Activated CD4-positive, alpha-beta T cell treated with anti-CD3 and anti-CD28 coated beads for 24 hours (primary cell): ENCODE measurements at places on chromosomes 2 and 18.

GRCh38 chr2:223759569-223760430, 77.6 kb downstream of the AP1S3 start:
- no peak for DNase-seq

DNA sequence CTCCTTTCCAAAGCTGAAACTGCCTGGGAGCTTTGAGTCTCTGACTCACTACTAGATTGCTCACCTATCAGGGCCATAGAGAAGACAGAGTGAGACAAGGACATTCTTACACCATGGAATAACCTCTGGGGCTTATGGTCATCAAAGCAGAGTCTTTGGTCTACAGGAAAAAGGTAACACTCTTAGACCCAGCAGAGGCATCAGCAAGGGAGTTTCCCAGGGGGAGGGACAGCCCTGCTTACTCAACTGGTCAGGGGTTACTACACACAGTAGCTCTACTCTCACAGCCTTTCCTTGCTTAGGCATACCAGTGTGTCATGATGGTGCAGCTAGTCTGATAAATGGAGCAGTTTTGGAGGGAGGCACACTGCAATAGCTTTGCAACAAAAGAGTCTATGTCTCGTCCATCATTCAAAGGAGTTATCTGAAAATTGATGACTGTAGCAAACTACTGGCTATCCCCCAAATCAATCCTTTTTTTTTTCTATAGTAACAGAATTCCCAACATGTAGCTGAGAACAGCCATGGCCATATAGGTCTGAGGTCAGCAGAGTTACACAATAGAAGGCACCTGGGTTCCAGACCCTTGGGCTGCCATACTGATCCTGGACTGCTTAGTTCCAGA, 22.4 kb upstream of the CD28 start:
- DNase-seq, result no peak

DNA sequence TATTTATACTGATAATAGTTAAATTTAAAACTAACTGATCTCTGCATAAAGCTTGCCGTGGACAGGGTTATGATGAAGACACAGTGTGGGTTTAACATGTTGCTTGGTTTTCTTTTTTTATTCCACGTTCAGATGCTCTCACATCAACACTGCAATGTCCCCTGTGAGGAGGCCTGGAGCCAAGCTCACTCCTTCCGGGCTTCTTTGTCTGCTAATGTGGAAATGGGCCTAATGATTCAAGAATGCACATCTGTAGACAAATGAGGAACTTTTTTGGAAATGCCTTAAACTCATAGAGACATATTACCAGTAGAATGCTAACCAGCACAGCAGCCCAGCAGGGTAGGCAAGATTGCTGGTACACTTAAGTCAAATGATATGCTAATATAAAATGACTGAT, 208.0 kb downstream of the GALR1 start:
- DNase-seq, result no peak

DNA sequence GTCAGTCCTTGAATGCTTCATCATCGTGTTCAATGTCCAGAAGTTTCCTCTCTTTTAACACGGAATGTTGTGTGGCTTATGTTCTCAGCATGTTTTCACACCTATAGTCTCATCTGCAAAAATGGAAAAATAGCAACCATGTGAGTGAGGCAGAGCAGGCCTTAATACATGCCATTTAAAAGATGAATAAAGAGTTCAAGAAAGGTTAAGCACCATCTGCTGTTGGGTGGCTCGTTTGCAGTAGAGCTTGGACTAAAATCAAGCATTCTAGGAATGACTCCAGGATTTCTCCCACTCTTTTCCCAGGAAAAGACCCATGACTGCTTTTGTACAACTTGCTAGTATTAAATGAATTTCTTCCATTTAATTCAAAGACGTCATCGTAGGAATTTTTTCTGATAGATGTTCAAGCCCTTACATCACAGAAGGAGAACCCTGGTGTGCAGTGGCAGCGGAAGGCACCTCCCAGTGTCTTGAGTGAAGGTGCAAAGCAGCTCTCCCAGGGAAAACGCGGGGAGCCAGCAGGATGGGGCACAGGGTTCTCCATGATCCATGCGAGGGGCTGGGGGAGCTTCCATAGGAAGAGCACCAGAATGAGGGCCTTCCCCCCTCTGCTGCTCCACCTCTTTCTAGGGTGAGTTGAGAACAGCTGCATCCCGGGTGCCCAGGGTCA, 9.6 kb downstream of the DCDC2C start:
- no peak for DNase-seq

- DNase-seq, result no peak
Observed at GRCh38 chr2:166417669-166418068, 41.9 kb upstream of the SCN9A start.

- no peak for DNase-seq
Observed at GRCh38 chr2:8004250-8004681, 677.6 kb upstream of the ID2 start.

DNA sequence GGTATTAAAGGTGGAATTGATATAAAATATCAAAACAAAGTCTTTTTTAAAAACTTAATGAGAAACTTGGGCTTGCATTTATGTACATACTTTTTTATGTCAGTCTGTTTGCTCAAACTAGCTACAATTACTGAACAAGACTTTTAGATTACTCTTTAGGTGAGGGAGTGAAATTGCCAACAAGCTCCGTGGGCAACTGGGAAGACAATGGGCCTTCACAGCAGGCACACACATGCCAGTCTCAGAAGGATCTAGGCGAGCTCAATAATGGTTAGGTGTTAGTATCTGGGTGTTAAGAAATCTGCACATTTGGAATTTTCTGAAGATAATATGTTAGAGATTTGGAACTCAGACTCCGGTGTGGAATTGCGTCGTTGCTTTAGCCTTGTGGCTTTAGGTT, 23.0 kb upstream of the MAL start:
- no peak for DNase-seq

DNA sequence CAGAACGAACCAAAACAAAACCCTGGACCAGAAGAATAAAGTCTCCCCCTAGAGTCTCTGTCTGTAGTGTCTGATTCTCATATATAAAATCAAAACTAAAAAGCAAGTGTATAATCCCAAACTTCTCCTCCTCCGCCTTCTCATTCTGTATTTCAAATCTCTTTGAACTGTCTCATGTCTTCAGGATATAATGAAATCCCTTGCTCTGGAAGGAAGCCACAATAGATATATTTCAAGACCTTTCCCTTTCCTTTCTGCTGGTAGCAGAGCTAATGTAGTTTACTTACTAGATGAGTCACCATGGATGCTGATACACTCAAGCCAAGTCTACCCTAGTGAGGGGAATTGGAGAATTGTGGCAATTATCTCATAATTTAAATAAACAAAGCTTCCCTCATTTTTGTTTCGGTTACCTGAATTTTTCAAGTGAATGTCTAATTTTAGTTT, 33.5 kb upstream of the CCDC93 start:
- DNase-seq, result no peak

DNA sequence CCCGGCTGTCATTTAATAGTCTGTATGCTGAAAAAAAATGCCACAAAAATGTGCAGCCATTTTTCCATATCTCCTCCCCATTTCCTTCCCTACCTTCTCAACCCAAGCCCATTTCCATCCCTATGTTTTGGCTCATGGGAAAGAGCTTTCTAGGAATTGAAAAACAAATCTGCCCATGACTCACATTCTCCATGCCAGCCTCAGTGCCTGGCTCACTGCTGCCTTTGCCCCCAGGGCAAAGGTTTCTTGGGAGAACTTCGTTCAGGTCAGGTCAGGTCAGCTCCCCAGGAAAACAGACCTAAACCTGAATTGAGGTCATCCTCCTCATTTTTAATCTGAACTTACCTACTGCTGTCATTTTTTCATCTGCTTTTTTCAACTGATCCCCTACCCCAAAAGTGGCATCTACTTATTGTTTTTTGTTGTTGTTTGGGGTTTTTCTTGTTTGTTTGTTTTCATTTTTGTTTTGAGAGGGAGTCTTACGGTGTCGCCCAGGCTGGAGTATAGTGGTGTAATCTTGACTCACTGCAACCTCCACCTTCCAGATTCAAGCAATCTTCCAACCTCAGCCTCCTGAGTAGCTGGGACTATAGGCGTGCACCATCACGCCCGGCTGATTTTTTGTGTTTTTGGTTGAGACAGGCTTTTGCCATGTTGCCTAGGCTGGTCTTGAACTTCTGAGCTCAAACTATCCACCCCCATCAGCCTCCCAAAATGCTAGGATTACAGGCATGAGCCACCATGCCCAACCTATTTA, 66.7 kb downstream of the FECH start:
- no peak for DNase-seq

DNA sequence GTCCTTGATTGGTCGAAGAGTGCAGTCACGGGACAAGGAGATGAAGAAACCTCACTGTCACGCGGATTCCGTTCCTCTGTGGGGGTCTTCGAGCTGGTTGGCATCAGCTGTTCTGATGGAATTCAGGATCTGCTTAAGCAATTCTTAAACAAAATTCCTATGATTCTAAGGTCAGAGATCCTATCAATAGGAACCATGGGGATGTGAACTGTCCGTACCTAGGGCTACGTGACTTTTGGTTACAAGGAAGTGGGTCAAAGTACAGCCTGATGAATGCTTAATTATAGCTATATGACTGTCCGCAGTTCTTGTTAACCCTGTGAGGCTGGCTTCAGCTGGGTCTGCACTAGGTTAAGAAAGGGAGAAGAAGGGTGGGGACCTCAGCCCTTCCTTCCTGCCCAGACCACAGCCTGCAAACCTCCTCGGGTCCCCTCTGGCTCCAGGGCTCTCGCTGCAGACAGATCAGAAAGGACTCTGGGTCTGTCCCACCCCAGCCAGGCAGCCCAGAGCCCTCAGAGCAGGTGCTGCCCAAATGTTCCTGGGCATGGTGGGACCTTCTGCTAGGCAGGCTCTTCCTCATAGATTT, 44.2 kb upstream of the TAF1B start:
- no peak for DNase-seq

- DNase-seq, result peak; percentile 1
Observed at GRCh38 chr18:9333441-9334328, 888 bp upstream of the TWSG1 start.

- no peak for DNase-seq
Observed at GRCh38 chr18:42883169-42883568, 232.3 kb downstream of the RIT2 start.

DNA sequence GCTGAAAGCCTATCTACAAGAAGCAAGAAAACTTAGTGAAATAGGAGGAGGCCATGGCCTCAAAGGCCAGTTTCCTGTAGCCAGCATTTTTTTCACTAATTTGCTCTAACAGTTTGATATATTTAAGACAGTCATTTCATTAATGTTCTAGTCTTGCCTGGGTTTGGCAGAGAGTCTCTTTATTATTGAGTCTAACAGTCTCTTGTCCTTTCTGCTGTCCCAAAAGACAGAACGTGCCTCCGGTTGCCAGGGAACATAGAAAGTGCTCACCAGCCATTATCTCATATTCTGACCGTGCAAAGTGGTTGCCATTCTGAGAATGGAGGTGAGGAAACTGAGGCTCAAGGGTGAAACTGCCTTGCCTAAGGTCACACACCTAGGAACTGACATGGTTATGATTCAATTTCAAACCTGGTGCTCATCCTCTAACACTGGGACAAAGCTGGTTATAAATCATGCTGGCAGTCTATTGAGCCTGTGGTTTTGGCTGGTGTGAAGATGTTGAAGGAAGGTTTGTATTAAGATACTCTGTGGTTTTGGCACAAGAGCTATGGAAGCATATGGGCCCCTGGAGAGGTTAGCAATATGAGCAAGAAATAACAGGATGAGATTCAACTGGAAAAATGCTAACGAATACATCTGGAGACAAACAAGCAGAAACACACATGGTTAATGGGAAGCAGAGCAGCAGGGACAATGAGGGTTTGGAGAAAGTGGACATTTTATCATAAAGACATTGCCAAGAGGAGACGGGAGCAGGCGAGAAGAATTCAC, 903.3 kb upstream of the KLHL29 start:
- DNase-seq, result no peak

DNA sequence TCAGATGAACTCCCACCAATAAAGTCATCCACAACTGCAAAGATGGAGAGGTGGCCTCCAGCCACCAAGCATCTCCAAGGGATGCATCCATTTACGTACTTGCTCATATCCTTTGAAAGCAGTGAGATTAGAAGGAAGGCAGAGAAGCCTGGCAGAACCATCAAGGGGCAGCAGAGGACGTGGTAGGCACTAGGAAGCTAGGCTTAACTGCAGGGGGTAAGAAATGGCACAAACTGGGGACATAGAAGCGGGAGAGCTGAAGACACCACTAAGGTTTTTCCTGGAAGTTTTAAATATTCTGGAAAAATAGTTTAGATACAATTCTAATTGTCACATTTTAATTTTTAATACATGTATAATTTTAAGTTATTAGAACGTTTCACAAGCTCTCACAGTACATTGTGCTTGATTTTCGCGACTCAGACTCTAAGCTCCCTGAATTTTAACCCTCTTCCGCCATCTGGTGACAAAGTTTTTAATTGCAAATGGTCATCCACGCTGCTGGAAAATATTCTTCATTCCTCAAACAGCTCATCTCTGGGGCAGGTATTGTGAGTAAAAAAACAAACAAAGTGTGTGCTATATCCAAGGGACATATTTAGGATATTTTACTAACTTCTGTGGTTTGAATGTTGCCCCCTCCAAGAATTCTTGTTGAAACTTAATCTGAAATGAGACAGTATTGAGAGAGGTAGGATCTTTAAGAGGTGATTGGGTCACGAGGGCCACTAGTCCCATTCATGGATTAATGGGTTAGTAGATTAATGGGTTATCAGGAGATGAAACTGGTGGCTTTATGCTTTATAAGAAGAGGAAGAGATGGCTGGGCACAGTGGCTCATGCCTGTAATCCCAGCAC, 1.6 kb upstream of the PSTPIP2 start:
- no peak for DNase-seq

DNA sequence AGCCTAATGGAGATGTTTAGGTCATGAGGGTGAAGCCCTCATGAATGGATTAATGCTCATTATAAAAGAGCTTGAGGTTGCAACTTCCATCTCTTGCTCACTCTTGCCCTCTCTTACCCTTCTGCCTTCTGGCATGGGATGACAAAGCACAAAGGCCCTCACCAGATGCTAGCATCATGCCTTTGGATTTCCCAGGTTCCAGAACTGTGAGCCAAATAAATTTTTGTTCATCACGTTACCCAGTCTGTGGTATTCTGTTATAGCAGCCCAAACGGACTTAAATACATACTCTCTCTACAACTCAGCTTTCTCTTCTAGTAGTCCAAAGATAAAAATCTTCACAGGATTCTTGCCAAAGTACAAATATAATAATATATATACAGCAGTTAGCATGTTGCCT, 75.8 kb downstream of the LNPK start:
- DNase-seq, result no peak
